Activated CD4-positive, alpha-beta T cell treated with anti-CD3 and anti-CD28 coated beads, Interleukin-2, amount 50 U/mL, for 24 hours (primary cell): ENCODE measurements at places on chromosomes 11 and 22.

- no peak for DNase-seq
These were observed 737 bp upstream of the STIP1 start for GRCh38 chr11:64185175-64185692.

DNA sequence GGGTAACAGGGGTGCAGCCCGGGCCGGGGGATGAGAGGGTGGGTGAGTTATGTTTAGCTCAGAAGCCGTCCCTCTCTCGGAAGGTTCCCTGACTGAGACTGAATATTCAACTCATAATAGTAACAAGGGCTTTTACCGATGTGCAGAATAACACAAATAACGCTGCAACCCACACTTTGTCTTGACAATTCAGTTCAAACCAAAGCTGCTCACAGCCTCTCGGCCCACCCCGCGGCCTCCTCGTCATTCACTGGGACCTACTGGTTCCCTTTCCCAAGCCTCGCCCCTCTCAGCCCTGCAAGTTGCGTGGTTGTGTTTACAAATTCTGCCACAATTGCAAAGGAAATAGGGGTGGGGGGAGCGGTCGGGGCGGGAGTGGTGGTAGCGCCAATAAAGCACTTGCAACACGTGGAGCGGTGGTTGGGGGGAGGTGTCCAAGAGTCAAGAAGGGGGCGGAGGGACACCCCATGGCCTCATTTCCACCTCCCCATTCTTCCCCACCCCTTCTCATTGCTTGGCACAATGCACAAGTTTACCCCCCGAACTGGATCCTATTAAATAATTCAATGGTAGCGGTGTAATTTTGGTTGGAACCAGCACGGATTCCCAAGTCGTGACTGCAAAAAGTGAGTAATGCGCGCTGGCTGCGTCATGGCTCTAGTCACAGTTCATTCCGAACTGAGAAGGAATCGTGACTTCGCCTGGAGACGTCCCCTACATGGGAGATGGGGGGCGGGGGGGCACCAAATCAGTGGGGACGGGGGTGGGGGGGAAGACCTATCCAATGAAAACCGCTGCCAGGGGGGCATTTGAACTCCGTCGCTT is 102.0 kb upstream of the HSD17B12 start:
- no peak for DNase-seq

DNA sequence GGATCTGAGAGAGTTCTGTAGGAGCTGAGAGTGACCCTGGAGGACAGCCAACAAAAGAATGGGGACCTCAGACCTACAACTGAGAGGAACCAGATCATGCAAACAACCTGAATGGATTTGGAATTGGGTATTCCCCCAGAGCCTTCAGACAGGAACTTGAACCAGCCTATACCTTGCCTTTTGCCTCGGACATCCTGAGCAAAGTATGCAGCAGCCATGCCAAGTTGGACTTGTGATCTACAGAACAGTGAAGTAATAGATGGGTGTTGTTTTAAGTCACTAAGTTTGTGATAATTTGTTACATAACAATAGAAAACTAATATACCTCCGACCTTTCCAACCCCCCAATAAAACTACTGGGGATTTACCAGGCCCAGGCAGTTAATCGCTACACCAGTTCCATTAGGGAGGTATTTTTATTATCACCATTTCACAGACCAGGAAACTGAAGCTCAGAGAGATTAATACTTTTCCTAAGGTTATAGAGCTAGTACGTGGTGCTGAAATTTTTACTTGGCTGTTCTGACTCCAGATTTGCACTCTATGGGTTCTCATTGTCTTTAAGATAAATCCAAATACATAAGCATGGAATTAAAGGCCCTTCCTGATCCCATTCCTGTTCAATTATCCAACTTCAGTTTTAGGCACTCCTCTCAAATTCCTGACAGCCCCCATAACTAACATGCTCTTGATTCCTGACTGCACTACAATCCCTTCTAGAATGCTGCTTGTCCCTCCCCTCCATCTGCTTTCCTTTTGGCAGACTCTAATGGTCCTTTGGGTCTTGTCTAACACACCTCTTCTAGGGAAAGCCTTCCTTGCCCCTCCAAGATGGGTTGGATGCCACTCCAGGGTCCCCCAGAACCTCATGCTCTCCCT is 1.7 kb upstream of the RASSF10 start:
- DNase-seq = no peak

DNA sequence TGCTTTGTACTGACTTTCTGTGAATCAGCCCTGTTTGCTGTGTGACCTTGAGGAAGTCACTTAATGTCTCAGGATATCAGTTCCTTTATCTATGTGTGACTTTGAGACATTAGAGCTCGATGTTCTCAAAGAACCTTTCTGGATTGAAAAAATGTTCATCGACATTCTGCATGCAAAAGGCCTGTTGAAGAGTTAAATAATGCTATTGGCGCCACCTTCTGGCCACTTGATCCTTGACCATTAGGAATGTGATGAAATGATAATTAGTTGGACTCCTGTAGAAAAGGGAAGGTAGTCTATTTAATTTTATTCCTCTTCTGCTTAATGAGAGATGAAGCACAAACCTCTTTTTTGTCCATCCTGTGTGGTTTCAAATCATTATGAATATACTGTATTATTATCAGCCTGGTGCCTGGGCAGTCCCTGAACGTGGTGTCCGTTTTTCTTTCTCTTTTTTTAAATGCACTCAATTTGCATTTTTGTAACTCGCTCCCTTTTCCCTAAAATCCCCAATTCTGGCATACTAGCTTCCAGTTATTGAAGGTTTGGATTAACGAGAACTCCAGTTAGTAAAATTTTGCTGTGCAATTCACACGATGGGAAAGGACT is 20.7 kb downstream of the ELF5 start:
- no peak for DNase-seq

- no peak for DNase-seq
These were observed 101.7 kb downstream of the ABTB2 start for GRCh38 chr11:34256150-34256549.

DNA sequence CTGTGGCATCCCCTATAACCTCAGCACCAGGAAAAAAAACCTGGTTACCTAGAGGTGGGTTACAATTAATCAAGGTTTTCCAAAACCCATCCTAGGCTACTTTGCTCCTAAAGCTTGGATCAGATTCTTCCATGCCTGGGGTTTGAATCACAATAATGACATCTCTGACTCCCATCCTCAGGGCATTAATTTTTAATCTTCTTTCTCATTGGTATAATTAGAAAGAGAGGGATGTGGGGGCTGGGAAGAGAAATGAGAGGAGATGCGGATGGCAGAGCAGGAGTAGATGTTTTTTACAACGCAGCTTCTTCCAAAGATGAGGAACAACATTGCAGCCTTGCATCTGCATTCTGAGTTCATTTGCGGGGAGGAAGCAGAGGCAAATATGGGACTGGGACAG is 117.2 kb upstream of the E2F8 start:
- DNase-seq = no peak

- no peak for DNase-seq
These were observed 91.0 kb downstream of the CCDC83 start for GRCh38 chr11:85946221-85946620.

DNA sequence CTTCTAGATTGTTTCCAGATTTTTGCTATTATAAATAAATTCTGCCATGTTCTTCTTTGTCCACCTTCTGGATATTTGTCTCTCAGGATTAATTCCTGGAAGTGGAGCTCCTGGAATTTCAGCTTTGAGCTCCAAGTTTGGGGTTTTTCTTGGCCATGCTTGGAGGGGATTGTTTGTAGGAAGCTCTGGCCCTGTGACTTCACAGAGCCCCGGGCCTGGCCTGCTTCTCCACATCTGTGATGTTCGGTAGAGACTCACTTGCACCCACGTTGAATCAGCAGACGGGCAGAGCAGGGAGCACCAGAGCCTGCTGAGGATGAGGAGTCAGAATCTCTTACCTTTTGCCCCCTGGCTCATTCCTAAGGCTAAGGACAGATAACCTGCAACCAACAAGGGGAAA is 35.7 kb downstream of the LRRC32 start:
- DNase-seq = no peak

DNA sequence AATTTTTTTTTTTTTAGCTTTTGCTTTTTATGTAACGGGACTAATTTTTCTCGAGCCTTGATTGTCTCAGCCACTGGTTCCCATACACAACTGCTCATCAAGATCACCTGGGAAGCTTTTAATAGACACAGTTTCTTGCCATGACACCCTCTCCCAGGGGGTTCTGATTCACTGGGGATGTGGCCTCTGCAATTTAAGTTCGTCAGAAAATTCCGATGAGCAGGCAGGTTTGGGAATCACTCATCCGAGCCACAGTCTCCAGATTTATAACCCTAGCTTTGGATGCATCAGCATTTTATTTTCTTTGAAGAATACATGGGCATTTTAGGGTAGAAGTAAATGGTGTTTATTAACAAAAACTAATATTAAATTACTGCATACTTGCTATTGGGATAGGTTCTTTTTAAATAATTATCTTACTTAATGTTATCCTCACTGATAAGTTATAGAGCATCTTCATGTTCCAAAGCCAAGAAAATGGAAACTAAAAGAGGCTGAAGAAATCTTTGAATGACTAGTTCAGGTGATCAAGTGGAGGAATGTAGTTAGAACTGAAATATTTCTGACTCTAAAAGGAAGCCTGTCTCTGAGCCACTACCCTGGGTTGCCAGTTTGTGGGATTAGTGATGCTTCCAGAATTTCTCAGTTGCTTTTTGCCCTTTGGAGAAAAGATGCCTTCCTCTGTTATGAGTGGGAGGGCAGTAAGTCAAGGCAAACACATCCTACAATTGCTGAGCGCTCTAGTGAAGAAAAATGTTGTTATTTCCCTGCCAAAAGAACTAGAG is 319.0 kb downstream of the DDX10 start:
- DNase-seq = no peak

- no peak for DNase-seq
These were observed 41.7 kb downstream of the C11orf58 start for GRCh38 chr11:16780146-16780545.

GRCh38 chr22:35172442-35172841 is 84.9 kb upstream of the HMGXB4 start:
- DNase-seq = no peak

DNA sequence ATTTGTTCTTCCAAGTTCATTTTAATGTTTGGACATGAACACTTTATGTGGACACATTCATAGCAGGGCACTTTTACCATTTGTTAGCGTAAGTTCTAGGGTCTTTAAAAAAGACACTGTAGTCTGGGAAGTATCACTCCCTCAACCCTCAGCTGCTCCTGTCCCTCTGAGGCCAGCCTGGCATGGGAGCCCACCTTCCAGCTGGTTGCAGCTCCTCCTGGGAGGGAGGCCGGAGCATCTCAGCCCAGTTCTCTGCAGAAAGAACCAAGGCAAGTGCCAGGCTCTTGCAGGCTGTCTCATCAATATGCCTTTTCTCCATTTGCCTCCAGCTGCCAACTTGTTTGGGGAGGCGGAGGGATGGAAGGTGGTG is 150.6 kb downstream of the OPCML start:
- no peak for DNase-seq

DNA sequence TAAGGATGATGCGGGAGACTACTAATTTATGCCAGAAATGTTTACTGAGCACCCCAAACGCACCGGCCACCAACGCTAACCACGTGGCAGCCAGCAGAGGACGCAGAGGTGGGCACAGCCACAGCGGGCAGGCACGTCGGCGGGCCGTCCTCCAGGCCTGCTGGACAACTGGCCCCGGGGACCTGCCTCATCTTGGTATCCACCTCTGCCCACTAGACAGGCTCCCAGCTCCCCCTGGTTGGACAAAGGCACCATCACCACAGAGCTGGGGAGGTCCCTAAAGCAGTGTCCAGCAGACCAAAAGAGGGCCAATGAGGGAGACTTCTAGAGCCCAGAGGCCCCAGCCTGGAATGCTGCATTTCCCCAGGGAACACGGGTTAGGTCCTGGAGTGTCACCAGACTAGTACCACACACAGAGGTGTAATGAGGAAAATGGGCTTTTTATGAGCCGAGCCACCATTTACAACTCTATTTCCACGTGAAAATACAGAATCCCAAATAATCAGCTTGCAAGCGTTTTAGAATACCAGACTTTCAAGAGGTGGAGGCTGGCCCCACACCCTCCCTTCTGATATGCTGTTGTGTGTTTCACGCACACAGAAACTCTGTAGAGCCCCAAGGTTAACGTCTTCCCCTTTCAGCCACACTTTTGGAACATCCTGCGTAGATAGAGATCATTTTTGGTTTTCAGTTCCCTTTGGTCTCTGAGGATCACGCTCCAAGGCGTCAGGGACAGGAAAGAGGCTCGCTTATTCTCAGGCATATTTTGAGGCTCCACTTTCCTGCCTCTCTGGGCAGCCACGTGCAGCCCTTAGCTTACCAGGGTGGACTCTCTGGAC is 23.7 kb upstream of the BID start:
- DNase-seq = no peak

- no peak for DNase-seq
These were observed 6.0 kb upstream of the SLC7A4 start for GRCh38 chr22:21038405-21038804.

DNA sequence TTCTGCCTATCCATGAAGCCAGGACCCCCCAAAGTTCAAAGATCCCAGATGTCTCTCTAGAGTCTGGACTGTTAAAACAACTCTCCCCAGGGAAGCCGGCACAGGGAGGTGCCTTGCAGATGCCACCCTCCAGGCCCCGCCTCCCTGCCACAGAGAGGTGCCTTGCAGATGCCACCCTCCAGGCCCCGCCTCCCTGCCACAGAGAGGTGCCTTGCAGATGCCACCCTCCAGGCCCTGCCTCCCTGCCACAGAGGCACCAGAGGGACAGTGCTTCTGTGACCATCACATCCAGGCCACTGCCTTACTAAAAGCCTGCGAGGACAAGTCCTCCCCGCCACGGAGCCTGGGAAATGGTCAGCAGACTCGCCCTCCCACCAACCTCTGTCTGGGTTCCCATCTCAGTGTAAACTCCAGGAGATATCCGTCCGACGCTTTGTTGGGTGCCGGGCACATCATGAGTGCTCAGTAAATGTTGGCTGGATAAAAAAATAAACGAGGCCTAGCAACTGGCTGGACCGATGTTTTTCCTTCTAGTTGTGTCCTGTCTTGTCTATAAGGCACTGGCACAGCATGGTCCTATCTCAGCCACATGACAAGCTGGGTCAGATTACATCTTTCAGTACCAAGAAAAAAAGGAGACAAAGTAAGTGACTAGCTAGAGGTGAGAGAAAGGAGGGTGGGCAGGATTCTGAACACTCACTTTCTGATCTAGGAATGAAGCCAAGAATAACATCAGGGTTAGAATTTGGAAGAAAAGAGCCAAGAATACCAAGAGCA is 91.2 kb upstream of the CSNK2A3 start:
- no peak for DNase-seq

GRCh38 chr22:24417200-24417599 is 10.2 kb upstream of the ADORA2A start:
- no peak for DNase-seq

DNA sequence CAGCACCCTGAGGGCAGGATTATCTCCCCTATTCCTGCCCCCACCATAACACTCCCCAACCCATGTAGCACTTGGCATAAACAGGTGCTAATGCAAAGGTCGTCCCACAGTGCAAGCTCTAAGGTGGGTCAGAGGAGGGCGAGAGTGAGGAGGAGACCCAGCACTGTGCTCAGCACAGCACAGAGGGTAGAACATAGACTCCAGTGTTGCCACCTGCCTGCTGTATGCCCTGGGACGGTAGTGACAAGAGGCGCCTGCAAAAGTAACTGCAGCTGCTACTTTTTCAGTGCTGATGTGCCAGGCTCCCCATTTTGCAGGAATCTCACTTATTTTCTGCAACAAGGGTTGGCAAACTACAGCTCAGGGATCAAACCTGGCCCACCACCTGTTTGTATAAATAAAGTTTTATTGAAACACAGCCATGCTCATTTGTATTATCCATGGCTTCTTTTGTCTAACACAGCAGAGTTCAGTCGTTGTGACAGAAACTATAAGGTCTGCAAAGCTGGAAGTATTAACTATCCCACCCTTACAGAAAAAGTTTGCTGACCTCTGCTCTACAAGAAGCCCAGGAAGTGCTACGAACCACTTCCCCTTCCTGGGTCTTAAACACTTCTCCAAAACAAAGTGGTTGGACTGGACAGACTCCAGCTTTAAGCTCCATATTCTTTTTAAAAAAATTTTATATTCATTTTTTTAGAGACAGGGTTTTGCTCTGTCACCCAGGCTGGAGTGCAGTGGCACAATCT is 16.9 kb upstream of the CDC42BPG start:
- DNase-seq = no peak
